A673 (cell line): ENCODE measurements at places on chromosomes 12 and 14. TPM values are rescaled to one million over a fixed set of nuclear protein-coding genes. Genes with fewer than 3 reads are reported as not detected.

DNA sequence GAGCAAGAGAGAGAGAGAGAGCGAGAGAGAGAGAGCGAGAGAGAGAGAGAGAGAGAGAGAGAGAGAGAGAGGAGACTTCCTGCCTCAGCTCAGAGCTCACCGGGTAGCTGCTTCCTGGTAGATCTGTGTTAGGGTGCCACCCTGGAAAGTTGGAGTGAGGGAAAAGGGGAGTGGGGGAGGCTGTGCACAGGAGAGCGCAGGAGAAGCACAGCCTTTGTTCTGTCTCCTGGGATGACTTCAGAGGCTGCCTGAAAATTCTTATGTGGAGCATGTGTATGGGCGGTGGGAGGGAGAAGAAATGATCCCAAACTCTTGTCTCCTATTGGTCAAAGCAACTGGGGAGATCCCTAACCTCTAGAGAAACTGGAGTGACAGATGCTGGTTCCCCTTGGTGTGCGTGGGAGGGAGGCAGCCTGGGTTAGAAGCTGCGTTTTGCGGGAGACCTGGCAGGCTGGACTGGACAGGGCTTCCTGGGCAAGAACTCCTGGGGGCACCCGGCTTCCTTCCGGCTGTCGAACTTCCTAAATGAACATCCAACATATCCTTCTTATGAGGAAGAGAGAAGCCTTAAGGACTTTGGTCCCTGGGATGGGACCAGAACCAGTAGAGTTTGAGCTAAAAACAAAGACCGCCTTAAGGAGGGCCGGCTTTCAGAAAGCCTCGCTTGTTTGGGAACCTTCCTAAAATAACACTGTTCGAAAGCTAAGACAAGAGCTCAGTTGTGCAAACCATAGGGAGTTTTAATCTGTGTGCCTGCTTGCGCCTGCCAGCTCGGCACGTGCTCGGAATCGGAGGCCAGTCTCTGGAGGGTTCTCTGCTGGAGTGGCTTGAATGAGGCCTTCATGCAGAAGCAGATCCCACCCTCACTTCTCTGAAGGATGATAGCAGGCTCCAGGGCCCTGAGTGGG is 30.4 kb upstream of the BEGAIN start:
- no peaks in the 10 kb centered on the region for H3K27me3 ChIP-seq
- no peak for DNase-seq
- H3K27ac ChIP-seq: no peak overlapping the region
- H3K4me1 ChIP-seq: no peaks in the 10 kb centered on the region
- no peaks in the 10 kb centered on the region for H3K36me3 ChIP-seq
- no peak overlapping the region for H3K4me3 ChIP-seq

GRCh38 chr14:102898776-102899515 is 23.5 kb upstream of the AMN start:
- H3K27me3 ChIP-seq: no peaks in the 10 kb centered on the region
- DNase-seq: no peak
- peaks cover 9% of the 10 kb centered on the region for H3K36me3 ChIP-seq
- H3K4me1 ChIP-seq: no peaks in the 10 kb centered on the region

- H3K4me1 ChIP-seq: peaks cover 14% of the 10 kb centered on the region
- H3K27me3 ChIP-seq: no peaks in the 10 kb centered on the region
- H3K27ac ChIP-seq: no peak overlapping the region
- DNase-seq: no peak
- no peaks in the 10 kb centered on the region for H3K36me3 ChIP-seq
- no peak overlapping the region for H3K4me3 ChIP-seq
These were observed 1.4 kb downstream of the KRT5 start for GRCh38 chr12:52518574-52519386.

DNA sequence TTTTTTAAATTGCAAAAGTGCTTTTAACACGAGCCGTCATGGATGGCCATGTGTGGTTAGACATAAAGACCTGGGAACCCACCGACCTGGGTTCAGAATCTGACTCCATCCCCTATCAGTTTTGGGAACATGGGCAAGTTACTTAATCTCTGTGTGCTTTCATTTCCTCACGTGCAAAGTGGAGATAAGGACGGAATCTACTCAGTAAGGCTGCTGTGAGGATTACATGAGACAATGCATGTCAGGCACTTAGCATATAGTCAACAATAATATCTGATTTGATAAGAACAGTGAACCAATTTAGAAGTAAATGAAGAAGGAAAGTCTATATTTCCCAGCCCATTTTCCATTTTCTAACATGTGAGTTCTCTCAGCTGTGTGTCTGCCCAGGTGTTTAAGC is 235.4 kb downstream of the SUDS3 start:
- no peaks in the 10 kb centered on the region for H3K4me1 ChIP-seq
- H3K27me3 ChIP-seq: peaks cover 26% of the 10 kb centered on the region
- no peaks in the 10 kb centered on the region for H3K36me3 ChIP-seq
- no peak overlapping the region for H3K27ac ChIP-seq
- no peak overlapping the region for H3K4me3 ChIP-seq

- no peaks in the 10 kb centered on the region for H3K36me3 ChIP-seq
- H3K4me1 ChIP-seq: peaks cover 30% of the 10 kb centered on the region
- no peak overlapping the region for H3K27ac ChIP-seq
- H3K27me3 ChIP-seq: no peaks in the 10 kb centered on the region
- no peak for DNase-seq
- no peak overlapping the region for H3K4me3 ChIP-seq
These were observed 18.2 kb upstream of the FIGNL2 start for GRCh38 chr12:51866762-51867161.

GRCh38 chr12:109932878-109933503 is 32.9 kb downstream of the TCHP start:
- DNase-seq: no peak
- H3K27ac ChIP-seq: no peak overlapping the region
- peaks cover 27% of the 10 kb centered on the region for H3K36me3 ChIP-seq

GRCh38 chr12:99381992-99382391 is 265.6 kb upstream of the GARIN6 start:
- no peaks in the 10 kb centered on the region for H3K36me3 ChIP-seq
- DNase-seq: no peak
- H3K4me3 ChIP-seq: no peak overlapping the region
- no peak overlapping the region for H3K27ac ChIP-seq
- no peaks in the 10 kb centered on the region for H3K27me3 ChIP-seq

- H3K4me1 ChIP-seq: no peaks in the 10 kb centered on the region
- no peak for DNase-seq
- H3K4me3 ChIP-seq: no peak overlapping the region
- no peak overlapping the region for H3K27ac ChIP-seq
- no peaks in the 10 kb centered on the region for H3K36me3 ChIP-seq
These were observed 82.9 kb downstream of the MAP1LC3B2 start for GRCh38 chr12:116642106-116642505.

DNA sequence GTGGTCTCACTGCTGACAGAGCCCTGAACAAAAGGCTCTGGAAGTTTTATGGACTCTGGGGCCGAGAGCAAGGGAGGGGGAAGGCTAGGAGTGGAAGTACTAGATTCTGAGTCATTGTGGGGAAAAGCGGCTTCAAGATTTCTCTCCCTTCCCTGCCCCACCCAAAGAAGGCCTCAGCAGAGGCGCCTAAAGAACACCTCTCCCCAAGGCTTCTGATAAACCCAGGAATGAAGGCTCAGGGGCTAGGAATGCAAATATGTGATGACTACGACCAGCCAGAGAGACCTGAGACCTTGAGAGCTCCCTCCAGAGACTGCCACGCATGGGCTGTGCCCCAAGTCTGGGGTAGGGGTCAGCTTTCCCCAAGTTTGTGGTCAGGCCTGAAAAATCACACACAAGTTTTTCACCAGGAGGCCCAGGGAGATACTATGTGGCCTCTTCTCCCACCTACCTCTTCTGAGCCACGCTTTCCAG is 130.7 kb upstream of the HIF1A start:
- no peaks in the 10 kb centered on the region for H3K36me3 ChIP-seq
- no peak overlapping the region for H3K4me3 ChIP-seq
- no peak for DNase-seq
- no peak overlapping the region for H3K27ac ChIP-seq
- peaks cover 9% of the 10 kb centered on the region for H3K4me1 ChIP-seq

COL2A1 gene
- total RNA-seq: 0.85 and 1.3 TPM in 2 replicates

CISTR gene
- not detected in 2 replicates for total RNA-seq

LMO3 gene
- 36.2 and 37.6 TPM in 2 replicates for total RNA-seq
